ENCODE measurements at places on chromosomes 1 and 21. TPM values are rescaled to one million over a fixed set of nuclear protein-coding genes. Genes with fewer than 3 reads are reported as not detected.

Gene CYP4X1
- total RNA-seq, result 0.58 TPM

Gene CFAP74
- not detected for total RNA-seq

Gene TMCC2
- not detected for total RNA-seq

Gene HTR6
- not detected for total RNA-seq

Gene ZNF648
- total RNA-seq, result not detected

Gene KRTAP19-8
- not detected for total RNA-seq

GRCh38 chr1:221708987-221709386, 32.9 kb downstream of the DUSP10 start:
- DNase-seq, result peak; percentile 95

DNA sequence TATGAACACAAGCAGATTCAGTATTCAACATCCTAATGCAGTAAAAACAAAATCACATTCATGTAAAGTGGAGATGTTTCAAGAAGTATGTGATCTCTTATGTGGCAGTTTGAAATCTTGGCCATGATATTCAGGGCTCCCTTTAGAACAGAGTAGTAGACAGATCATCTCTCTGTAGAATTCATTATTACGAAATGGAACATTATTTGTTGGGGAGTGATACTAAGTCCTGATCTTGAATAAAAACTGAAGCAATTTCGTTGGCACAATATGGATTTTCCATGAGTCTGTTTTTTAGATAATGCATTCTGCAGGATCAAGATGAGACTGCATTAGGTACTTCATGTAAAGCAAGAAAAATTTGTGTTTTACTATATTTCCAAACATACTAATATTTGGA, 264.4 kb upstream of the NRIP1 start:
- no peak for DNase-seq

GRCh38 chr1:100573960-100574359, 36.0 kb downstream of the GPR88 start:
- no peak for DNase-seq

GRCh38 chr1:117371441-117372151, 4.3 kb downstream of the MAN1A2 start:
- no peak for DNase-seq

GRCh38 chr1:207848234-207848633, 62.7 kb downstream of the CD34 start:
- DNase-seq, result peak; percentile 73

DNA sequence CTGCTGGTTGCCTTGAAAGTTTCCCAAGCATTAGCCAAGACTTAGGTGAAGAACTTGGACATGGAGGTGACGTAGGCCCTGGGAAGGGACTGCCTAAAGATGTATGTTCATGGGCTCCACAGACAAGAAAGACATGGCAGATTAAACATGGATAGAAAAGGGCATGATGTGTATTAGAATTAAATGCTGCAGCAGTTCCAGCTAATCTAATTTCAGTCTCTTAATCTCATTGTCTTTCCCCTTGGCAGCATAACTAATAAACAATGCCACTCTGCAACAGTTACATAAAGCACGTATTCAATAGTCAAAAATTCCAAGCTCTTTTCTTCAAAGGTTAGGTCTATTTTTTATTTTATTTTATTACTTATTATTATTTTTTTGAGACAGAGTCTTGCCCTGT, 251.6 kb downstream of the KIF26B start:
- DNase-seq, result no peak

DNA sequence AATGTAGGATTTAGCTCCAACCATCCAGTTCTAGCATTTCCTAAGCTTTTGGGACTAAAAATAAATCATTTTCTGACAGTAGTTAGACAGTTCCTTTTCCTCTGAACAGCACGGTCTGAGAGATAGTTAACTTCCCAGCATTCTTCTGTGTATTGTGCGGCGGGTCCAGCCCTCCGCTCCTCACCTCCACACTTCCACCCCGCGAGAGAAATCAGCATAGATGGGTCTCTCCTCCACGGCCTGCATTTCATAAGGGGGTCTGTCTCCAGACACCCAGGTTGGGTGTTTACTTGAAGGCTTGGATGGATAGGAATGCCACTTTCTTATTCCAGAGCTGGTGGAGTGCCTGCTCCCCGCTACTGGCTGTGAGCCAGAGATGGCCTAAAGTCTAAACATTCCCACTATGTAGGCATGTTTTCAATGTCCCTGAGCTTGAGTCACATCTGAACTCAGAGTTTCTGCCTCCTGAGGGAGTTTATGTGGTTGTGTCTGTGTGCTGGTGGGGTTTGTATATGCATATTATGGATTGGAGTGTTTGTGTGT, 38.0 kb upstream of the PPP2R5A start:
- no peak for DNase-seq

DNA sequence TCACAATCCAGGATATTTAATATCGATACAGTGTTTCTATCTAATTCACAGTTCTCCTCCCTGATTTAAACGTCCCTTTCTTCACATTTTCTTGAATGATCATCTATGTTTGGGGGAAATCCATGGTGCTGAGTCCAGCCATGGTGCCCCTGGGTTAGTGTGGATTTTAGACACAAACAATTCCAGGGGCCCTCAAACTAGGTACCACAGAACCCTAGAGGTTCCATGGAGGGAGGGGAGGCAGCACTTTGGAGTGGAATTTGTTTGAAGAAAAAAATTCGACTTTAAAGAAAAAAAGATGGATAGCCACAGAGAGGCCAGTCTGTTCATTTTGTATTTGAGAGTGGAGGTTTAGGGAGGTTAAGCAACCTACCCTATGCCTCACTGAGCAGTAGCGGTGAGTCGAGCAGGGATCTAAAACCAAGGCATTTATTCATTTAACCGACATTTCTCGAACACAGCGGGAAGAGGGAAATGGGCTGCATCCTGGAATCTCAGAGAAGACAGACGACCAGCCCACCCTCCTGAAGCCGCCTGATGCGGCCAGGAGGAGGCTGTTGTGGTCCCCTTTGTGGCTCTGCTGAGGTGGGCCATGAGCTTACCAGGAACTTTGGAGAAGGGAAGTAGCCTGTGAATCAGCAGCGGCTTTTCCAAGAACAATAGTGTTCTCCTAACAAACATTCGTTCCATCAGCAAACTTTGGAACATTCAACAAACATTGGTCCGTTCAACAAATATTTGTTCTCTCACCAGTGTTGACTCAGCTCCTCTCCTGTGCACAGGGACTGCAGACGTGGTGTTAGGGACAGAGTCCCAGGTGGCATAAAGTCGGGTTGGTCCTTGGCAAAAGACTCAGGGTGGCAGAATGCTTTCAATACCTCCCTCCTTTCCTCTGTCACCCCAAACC, 103.5 kb upstream of the ZBTB40 start:
- peak; percentile 39 for DNase-seq

DNA sequence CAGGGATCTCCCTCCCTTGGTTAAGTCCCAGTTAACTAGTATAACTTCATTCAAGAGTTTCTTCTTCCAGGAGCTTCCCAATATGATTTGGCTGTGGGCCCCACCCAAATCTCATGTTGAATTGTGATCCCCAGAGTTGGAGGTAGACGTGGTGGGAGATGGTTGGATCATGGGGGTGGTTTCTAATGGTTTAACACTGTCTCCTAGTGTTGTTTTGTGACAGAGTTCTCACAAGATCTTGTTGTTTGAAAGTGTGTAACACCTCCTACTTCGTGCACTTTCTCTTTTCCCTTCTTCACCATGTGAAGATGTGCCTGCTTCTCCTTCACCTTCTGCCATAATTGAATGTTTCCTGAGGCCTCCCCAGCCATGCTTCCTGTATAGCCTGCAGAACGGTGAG, 251.8 kb upstream of the FGGY start:
- DNase-seq, result no peak

DNA sequence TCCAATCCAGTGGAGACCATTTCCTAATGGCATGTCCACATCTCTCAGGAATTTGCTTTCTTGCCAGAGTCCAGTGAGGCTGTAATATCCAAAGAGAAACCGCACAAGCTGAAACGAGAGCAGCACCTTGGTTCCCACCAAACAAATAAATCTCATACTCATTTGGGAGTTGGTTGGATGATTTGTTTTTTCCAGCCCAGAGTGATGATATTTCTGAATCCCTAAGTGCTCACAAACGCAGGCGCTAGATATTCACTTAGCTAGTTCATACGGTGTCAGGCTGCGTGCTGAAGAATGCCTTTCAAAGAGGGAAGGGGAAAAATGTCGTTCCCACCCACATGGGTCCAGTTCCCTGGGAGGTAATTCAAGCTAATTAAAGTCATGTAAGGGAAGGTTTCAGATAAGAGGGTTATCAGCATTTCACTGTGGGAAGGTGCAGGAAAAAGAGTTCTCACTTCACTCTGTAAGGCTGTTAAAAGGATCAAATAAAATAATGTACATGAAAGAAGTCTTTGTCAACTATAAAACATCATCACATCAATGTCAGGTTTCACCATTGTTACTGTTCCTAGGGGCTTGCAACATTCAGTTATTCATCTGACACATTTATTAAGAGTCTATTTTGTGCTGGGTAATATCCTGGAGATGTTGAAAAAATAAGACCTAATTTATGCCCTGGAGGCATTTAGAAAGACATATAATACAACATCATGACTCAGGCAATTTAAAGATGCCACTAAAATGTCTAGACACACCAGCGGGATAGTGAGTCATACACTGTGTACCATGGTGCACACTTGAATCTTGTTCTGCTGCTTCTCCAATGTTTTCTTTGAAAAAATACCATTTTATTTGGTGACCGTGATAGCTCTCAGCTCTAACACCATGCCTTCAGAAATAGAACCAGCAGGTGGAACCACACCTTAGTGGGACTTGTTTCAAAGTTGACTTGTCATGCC, 19.3 kb downstream of the DPT start:
- peak; percentile 75 for DNase-seq
